Stimulated activated naive B cell treated with anti-CD40 and anti-IgM and Interleukin-4, amounts not matched to agents 10 μg/mL and 1 μg/mL and 100 μg/mL, for 72 hours (primary cell): ENCODE measurements at places on chromosomes 2 and 18.

- DNase-seq = no peak
Observed at GRCh38 chr2:12196495-12196894, 450.1 kb downstream of the LPIN1 start.

DNA sequence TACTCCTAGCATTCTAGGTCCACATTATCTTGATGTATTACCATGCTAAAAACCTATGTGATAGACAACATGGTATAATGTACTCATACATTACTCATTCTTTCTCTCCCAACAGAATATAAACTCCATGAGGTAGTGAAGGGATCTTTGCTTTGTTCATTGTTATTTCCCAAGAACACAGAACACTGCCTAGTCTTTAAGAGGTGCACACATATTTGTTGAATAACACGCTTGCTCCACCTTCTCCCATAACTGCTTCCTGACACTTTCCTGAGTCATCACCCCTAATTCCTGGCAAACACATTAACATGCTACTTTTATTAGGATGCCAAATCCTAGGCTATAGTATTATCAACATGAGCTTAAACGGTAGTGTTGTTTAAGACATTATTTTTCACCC, 41.3 kb downstream of the REV1 start:
- no peak for DNase-seq

- no peak for DNase-seq
Observed at GRCh38 chr2:182020286-182021070, 34.8 kb downstream of the PPP1R1C start.

DNA sequence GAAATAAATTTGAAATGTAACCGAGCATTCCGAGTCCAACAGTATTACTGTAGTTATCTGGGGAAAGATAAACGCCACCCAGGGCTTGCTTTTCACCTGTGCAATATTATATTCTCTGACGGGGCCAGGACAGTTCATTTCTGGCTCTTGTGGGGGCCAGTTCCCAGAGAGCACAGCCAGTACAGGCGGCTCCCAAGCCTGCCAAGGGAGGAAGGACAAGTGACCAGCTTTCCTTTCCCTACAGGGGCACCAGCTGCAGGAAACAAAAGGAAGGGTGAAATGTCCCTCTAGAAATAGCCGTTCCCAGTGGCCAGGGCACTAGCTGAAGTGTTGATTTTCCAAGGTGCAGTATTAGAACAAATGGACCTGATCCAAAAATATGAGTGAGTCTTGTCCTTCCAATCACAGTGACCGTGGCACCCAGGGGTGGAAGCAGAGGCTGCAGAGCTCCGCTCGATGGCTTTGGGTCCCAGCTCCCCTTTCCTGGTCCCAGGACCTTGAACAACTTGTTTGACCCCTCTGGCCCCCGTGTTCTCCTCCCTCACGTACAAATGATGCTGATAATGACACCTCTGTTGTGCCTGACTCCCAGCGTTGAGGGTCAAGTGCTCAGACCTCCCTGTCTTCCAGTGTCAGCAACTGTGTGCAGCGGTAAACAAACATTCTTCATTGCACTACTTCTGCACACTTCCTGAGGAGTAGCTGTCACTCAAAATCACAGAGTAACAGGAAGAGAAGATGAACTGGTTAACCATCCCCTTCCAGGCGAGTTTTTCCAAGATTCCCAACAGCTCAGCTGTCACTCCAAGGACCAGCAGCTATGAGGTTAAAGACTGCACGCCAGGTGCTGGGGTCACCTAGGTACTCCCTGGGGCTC, 40.9 kb downstream of the GYPC start:
- DNase-seq = no peak

- DNase-seq = no peak
Observed at GRCh38 chr18:46712406-46712805, 44.4 kb downstream of the ST8SIA5 start.

DNA sequence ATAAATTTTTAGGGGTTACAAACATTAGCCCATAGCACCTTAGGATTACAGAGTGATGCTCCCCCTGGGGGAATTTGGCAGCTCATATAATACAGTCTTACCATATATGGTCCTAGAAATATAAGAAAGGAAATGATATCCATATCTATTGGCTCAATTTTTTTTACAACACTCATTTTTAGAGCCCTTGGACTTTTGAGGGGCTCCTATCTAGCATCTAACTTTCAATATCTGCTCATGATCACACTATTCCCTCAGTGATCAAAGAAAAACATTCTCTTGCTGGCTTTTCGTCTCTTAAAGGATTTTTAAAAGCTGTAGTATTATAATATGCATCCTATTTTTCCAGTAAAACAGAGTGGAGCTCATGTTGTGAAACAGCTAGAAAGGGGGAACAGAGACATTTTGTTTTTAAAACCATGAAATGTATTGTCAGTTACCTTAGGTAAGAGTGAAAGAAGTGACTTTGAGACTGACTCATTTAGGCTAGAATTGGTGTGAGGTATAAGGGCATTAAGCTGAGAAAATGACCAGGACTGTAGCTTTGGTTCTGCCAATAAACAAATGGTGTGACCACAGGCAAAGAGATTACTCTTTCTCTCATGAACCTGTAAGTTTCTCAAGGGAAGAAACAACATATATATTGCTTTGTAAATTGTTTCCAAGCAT, 65.8 kb downstream of the ALPK2 start:
- DNase-seq = no peak

DNA sequence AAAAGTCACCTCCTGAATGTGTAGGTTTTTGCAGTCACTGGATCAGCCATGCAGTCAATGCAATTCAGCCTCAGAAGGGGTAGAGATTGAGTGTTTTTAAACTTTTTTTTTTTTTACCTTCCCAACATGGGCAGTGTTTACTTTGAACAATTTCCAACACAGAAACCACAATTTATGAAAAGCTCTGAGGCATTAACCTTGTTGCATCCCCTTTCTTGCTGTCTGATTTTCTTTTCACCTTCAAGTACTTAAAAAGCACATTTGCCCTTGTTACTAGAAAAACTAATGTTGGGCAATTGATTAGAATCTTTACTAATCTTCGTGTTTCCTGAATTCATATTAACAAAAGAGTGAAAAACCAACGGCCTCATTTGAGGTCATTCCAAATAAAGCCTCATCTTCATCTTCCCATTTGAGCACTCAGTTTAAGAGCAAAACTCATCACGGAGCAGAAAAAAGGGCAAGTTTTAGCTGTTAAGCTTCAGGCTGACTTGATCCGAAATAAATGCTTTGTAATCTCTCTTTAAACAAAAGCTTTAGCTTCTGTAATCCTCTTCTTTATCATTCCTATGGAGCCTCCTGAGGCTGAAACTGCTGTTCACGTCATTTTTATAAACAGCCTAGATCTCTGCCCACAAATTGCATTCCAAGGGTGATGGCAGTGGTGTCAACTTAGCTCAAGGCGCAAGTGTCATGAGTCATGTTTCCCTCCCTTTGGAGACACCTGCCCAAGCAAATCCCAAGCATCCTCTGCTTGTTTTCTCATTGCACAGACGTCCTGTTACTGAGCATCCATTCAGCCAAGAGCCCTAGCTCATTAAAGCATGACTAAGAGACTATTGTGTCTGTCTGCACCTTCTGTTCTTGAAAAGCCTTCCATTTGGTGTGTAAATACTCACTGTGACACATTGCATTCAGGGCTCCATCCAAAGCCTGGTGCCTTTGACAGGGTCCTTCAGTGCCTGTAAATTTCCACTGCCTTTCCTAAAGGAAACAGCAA, 107.7 kb downstream of the HNMT start:
- no peak for DNase-seq

GRCh38 chr2:208049006-208049405, 23.7 kb upstream of the PLEKHM3 start:
- DNase-seq = no peak

DNA sequence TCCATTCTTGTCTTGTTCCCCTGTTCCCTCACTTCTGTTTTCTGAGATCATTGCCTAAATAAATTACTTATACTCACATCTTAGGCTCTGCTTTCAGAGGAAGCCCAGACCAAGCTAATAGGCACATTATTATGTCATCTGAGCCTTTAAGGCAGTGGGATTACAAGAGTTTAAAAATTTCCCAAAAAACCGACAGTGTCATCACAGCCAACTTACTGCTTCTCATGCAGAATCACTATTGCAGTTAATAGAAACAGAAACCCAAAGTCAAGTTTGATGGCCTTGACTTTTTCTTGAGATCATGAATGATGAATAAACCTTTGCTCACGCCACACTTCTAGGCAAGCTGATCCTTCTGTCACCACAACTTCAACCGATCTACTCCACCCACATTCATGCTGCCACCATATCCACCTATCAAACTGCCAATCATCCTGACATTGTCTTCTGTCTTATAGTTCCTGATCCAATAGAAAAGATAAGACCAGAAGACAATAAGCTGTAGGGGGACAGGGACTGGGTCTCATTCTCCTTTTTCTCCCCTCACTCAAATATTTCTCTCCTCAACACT, 142.7 kb upstream of the CREB1 start:
- no peak for DNase-seq

GRCh38 chr18:48336332-48336731, 72.9 kb downstream of the ZBTB7C start:
- DNase-seq = no peak

- DNase-seq = no peak
Observed at GRCh38 chr2:235025800-235026536, 74.2 kb downstream of the SH3BP4 start.

- DNase-seq = no peak
Observed at GRCh38 chr2:129459200-129459876, 520.1 kb upstream of the RAB6C start.

DNA sequence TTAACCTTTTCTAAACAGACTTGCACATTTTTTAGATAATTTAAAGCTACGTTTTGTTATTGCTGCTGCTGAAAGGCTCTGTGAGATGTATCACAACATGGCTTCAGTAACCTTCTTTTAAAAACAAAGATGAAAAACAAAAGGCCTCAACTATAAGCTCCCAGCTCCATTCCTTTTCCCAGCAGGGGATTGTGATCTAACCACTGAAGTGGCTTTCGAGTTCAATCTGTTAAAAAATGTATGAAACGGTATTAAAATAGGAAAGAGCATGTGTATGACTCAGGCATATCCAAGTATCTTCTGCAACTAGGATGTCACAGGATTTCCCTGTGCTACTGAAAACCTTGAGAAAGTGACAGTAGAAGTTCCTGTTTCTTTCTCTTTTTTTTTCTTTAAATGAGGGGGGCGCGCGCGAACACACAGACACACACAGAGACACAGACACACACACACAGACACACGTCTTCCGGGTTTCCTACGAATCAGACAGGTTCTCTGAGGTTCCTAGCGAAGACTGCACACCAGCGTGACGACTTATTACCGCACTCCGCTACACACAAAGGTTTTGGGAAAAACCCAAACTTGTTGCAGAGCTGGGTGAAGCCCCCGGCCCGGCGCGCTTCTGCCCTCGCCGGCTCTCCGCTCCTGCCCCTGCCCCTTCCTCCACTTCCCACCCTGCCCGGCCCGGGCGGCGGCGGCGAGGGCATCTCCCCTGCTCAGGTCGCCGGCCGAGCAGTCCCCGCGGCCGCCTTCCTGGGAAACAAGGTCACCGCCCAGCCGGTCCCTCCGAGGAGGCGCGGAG, 86.8 kb downstream of the RBMS1 start:
- peak; percentile 78 for DNase-seq

- no peak for DNase-seq
Observed at GRCh38 chr2:157432475-157433106, 11.3 kb downstream of the CYTIP start.

DNA sequence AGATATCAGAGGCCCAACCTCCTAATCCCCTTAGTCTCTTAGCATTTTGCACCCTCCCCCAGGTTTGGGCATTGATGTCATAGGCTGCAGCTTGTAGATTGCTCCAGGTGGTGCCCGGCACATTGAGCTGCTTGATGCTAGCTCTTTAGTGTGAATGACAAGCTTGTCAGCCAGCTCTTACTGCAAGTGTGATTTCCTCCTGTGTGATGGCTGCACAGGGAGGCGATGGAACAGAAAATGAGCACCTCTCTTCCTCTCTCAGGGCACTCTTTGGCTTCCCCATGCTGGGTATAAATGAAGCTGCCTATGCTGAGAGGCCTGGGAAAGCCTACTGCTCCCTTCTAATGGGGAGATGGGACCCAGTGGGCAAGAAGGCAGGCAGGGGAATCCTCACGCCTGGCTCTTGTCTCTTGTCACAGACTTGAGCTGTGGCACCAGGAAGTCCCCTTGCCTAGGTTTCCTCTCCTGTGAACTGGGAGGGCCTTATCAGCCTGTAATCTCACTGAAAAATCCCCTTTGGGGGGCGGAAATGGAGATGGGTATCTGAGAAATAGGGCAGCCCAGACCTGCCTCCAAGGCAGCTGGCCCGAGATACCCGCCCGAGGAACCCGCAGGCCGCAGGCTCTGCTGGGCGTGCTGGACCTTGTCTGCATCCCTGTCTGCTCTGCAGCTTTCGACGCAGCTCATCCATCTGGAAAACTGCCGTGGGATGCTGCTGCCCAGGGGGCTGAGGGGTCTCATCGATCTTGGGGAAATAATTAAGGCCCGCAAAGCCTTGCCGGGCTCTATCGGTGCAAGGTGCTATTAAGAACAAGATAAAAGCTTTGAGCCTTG, 163.5 kb upstream of the CXCR4 start:
- DNase-seq = no peak

DNA sequence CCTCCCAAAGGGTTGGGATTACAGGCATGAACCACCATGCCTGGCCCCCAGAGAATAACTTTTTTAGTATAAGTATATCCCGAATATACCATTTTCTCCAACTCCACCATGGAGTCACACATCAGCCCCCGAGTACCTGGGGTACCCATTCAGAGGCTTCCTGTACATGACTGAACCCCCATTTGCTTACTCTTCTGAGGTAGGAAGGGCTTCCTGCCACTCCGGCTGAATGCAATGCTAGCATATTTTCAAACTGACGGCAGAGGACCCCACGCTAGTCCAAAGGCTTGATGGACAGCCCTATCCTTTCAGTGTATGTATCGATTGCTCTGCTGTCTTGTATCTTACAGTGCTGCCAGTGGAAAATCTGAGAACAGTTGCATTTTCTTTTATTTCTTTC, 220.6 kb upstream of the SH3BP4 start:
- no peak for DNase-seq

- no peak for DNase-seq
Observed at GRCh38 chr2:46086578-46087070, 210.6 kb upstream of the EPAS1 start.

GRCh38 chr18:6478121-6478520, 63.4 kb upstream of the L3MBTL4 start:
- no peak for DNase-seq

- no peak for DNase-seq
Observed at GRCh38 chr2:24766609-24767008, 26.6 kb downstream of the PTRHD1 start.

DNA sequence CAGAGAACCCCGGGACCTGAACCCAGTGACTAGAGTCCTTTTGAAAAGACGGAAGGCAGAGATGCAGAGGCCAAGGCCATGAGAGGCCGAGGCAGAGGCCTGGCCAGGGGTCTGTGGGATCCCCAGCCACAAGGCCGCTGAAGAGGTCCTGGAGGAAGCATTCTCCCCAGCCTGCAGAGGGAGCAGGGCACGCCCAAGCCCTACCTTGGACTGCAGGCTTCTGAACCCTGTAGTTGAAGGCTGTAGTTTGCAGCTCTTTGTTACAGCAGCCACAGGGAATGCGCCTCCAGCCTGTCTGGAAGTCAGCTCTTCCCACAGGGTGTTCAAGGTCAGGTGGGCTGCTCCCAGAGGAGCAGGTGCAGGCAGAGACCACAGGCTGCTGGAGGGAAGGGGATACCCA, 22.1 kb upstream of the PXDN start:
- DNase-seq = no peak
